Heart left ventricle (tissue), 16 donors: ENCODE measurements at places on chromosomes 16 and 17. TPM values are rescaled to one million over a fixed set of nuclear protein-coding genes. Genes with fewer than 3 reads are reported as not detected.
A peak's percentile ranks its signal among the peaks of the same experiment; 100 is the strongest.

GRCh38 chr17:48492401-48493298 lies 38.2 kb downstream of the HOXB1 start:
- H3K27me3 ChIP-seq: peaks cover 87% of the 10 kb centered on the region
- H3K27ac ChIP-seq: no peak overlapping the region
- no peaks in the 10 kb centered on the region for H3K36me3 ChIP-seq
- peak overlapping the region; percentile 37 for H3K4me3 ChIP-seq

DNA sequence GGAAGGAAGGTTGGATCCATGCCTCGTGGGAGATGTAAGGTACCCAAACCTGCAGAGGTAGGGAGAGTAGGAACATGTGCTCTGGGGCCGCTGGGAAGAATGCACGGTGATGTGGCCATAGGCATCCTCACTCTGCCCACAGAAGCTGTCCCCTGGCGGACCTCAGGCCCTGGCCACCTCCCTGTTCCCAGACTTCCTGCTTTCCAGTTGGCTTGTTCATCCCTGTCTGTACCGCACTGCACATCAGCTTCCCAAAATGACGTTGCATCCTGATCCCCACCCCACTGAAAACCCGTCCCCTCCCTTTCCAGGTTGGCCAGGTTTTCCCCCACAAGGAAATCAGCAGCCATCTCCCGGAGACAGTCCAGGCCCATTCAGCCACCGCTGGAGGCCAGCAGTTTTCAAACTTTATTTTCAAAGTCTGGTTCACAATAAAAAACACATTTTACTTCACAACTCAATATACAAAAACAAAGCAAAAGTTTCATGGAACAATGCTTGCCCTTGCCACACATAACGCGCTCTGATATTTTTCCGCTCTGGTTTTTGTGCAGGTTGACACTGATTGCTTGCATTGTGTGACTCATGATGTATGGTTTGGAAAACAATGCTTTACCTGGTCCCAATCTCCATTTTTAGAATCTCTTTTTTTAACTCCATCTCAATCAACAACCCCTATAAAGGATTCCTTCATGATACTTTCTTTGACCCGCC lies 143.0 kb downstream of the GAS7 start:
- no peaks in the 10 kb centered on the region for H3K27me3 ChIP-seq
- H3K4me3 ChIP-seq: no peak overlapping the region
- H3K4me1 ChIP-seq: peaks cover 13% of the 10 kb centered on the region
- peak overlapping the region; percentile 76 for H3K27ac ChIP-seq
- H3K36me3 ChIP-seq: no peaks in the 10 kb centered on the region

GRCh38 chr17:17577373-17577772 lies 14.1 kb downstream of the PEMT start:
- H3K27ac ChIP-seq: no peak overlapping the region
- peaks cover 10% of the 10 kb centered on the region for H3K4me1 ChIP-seq
- peaks cover 3% of the 10 kb centered on the region for H3K36me3 ChIP-seq
- no peak for DNase-seq
- H3K27me3 ChIP-seq: no peaks in the 10 kb centered on the region
- H3K4me3 ChIP-seq: no peak overlapping the region

- no peaks in the 10 kb centered on the region for H3K4me1 ChIP-seq
- no peak overlapping the region for H3K27ac ChIP-seq
- no peak for DNase-seq
- H3K27me3 ChIP-seq: no peaks in the 10 kb centered on the region
Observed at GRCh38 chr17:7004398-7005253, 7.8 kb upstream of the RNASEK start.

DNA sequence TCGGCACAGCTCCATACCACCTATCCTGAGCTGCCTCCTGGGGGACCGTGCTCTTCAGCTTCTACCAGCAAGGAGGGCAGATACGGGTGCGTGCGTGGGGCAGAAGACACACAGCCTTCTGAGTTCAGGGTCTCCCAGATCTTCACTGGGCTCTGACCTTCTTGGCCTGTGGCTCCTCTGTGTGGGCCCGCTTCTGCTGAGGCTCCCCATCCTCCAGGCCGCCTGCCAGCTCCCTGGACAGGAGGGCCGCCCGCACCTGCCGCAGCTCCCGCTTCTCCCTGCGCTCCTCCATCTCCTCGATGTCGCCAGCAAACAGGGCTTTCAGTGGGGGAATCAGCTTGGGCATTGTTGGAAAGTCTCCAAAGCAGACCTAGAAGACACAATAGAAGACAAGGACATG lies 25.2 kb downstream of the ELAC2 start:
- no peaks in the 10 kb centered on the region for H3K27me3 ChIP-seq
- no peak for DNase-seq
- H3K4me1 ChIP-seq: no peaks in the 10 kb centered on the region
- no peak overlapping the region for H3K27ac ChIP-seq

DNA sequence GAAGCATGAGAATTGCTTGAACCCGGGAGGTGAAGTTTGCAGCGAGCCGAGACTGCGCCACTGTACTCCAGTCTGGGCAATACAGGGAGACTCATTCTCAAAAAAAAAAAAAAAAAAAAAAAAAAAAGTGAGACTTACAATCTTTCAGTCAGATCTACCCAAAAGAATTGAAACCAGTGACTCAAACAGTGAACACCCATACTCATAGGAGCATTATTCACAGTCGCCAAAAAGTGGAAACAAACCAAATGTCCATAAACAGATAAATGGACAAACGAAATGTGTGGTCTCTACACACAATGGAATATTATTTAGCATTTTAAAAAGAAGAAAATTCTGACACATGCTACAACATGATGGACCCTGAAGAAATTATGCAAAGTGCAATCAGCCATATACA lies 9.1 kb upstream of the SCNN1B start:
- no peak overlapping the region for H3K4me3 ChIP-seq
- no peak overlapping the region for H3K27ac ChIP-seq
- no peak for DNase-seq
- no peaks in the 10 kb centered on the region for H3K36me3 ChIP-seq
- H3K4me1 ChIP-seq: no peaks in the 10 kb centered on the region
- no peaks in the 10 kb centered on the region for H3K27me3 ChIP-seq

DNA sequence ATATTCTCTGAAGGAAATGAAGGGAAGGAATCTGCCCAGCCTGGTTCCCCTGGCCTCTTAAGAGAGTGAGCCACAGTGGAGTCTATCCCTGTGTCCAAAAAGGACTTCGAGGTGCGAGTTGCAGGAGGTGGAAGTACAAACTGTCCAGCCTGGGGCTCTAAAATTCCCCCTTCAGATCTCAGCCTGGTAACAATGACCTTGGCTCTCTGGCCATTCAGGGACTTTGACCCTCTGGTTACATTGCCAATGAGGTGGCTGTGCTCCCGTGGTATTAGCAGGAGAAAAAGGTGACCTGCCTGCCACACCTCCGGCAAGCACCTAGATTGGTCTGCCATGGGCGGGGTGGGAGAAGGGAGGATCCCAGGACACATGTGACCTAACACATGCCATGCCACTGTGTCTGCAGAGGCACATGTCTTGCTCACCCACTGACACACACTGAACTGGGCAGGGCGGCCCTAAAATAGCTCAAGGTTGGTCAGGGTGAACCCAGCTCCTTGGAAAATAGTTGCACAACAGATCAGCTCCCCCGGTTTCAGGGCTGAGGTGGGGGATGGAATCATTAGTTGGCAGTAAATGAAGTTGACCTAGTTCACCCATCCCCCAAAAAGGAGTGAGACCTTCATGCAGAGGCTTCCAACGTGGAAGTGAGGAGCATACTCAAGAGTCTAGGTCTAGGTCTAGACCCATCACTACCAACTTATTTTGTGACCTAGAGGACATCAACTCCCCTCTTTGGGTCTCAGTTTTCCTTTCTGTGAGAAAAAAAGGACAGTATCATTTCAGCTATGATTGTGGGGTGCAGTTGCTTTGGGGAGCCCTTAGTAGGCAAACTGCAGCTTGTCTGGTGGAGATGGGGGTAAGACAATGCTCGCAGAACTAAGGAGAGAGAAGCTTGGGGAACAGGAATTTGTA lies 2.2 kb downstream of the NR1D1 start:
- H3K36me3 ChIP-seq: peaks cover 39% of the 10 kb centered on the region
- H3K4me1 ChIP-seq: peaks cover 78% of the 10 kb centered on the region
- peak; percentile 86 for DNase-seq
- H3K27ac ChIP-seq: peak overlapping the region; percentile 92
- H3K27me3 ChIP-seq: no peaks in the 10 kb centered on the region

GRCh38 chr17:78340183-78340955 lies 19.5 kb downstream of the SOCS3 start:
- H3K27ac ChIP-seq: no peak overlapping the region
- peaks cover 36% of the 10 kb centered on the region for H3K4me1 ChIP-seq
- H3K4me3 ChIP-seq: no peak overlapping the region
- H3K27me3 ChIP-seq: no peaks in the 10 kb centered on the region

DNA sequence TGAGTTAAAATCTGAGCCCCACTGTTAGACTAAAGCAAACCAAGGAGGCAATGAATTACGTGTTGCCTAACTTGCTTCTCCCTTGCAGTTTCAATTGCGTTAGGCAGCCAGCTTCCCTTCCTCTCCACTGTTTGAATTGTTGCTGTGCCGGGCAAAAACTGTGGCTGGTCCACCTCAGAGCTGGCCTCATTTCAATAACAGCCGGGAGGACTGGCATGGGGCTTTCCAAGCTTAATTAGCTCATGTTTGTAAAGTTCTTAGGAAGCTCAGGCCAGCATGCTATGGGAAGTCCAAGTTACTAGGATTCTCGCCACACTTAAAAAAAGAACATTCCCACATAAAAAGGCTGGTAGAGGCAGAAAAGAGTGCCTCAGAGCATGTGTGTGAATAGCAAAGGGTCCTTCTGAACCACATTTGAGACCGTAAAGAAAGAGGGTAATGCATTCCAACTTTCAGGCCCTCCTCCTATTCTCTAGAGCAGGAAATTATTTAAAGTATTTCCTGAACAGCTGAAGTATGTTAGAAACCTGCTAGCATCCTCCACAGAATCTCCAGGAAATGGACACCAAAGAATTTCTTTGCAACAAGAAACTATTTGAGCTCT lies 79.0 kb upstream of the SMURF2 start:
- H3K27ac ChIP-seq: peak overlapping the region; percentile 48
- H3K4me1 ChIP-seq: peaks cover 20% of the 10 kb centered on the region
- peak; percentile 36 for DNase-seq
- no peaks in the 10 kb centered on the region for H3K36me3 ChIP-seq
- no peak overlapping the region for H3K4me3 ChIP-seq

GRCh38 chr17:31492880-31493655 lies 101.6 kb downstream of the RAB11FIP4 start:
- H3K36me3 ChIP-seq: no peaks in the 10 kb centered on the region
- H3K27me3 ChIP-seq: peaks cover 3% of the 10 kb centered on the region
- no peak overlapping the region for H3K4me3 ChIP-seq
- peak overlapping the region; percentile 19 for H3K27ac ChIP-seq
- H3K4me1 ChIP-seq: no peaks in the 10 kb centered on the region

GRCh38 chr17:72640415-72641165 lies 451.9 kb downstream of the SLC39A11 start:
- no peak for DNase-seq
- no peak overlapping the region for H3K27ac ChIP-seq
- H3K4me3 ChIP-seq: no peak overlapping the region
- no peaks in the 10 kb centered on the region for H3K4me1 ChIP-seq
- peaks cover under 1% of the 10 kb centered on the region for H3K36me3 ChIP-seq

DNA sequence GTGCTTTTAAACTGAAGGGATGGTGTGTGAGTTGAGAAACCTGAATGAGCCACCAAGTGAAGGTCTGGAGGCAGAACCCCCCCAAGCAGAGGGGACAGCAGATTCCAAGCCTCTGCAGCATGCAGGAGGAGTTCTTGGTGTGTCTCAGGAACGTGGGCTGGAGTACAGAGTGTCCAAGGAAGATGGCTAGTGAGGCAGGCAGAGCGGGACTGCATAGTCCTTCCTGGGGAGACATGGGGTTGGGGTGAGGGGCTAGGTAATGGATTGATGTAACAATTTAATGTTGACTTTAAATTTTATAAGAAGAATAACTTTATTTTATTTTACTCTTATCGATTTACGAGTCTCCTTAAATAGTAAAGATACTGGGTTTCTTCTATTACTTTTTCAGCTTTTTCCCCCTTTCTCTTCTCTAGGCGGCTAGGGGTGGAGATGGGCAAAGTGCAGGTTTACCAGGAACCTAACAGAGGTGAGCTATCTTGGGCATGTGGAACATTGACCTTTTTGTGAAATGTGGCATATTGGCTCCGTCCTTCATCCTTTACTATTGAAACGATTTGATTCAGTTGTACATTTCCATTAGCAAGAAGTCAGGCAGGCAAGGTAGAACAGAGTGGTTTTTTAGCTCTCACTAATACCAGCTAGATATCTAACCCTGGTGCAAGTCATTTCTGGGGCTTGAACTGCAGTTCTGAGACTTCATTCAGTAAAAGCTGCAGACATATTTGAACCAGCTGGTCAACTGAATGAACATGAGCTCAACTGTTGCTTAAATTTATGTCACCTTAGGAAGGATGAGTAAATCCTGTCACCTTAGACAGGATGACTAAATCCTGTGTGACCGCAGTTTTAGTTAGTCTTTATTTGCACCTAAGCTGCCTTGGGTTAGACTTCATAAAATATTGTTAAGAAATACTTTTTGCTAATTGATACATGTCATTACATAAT lies 9.2 kb downstream of the PRPSAP2 start:
- no peak overlapping the region for H3K27ac ChIP-seq
- peaks cover 43% of the 10 kb centered on the region for H3K36me3 ChIP-seq
- no peaks in the 10 kb centered on the region for H3K4me1 ChIP-seq
- no peak for DNase-seq
- H3K4me3 ChIP-seq: no peak overlapping the region

DNA sequence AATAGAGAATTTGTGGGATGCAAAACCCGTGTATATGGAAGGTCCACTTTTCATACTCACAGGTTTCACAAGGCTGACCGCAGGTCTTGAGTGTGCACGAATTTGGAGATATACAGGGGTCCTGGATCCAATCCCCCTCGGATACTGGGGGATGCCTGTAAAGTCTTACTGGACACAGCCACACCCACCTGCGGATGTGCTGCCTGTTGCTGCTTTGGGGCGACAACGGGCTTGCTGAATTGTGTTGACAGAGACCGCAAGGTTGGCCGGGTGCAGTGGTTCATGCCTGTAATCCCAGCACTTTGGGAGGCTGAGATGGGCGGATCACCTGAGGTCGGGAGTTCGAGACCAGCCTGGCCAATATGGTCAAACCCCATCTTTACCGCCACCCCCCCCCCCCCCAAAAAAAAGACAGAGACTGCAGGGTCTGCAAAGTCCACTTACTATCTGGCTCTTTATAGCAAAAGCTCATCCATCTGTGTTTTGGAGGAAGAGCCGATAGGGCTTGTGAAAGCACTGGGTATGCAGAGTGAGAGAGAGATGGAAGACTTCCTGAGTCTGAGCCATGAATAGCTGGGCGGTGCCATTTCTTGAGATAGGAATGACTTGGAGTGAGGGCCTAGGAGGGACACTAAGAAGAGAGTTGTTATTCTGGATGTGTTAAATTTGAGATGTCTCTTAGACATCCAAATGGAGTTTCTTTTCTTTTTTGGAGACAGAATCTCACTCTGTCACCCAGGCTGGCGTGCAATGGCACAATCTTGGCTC lies 6.4 kb upstream of the COG1 start:
- no peak overlapping the region for H3K4me3 ChIP-seq
- no peak overlapping the region for H3K27ac ChIP-seq
- H3K36me3 ChIP-seq: no peaks in the 10 kb centered on the region
- no peak for DNase-seq
- H3K27me3 ChIP-seq: no peaks in the 10 kb centered on the region

The NTN1 gene
- 23.1 TPM for total RNA-seq

The KIF19 gene
- 0.19 TPM for total RNA-seq

The CMTR2 gene
- total RNA-seq: 10.0 TPM

The MRM3 gene
- total RNA-seq: 15.4 TPM

The ZNF174 gene
- 9.8 TPM for total RNA-seq

The RMI2 gene
- total RNA-seq: 1.1 TPM

The MAP1LC3B gene
- 90.7 TPM for total RNA-seq

The OR2C1 gene
- total RNA-seq: not detected

The SNAI3 gene
- total RNA-seq: 1.1 TPM

The TBC1D28 gene
- total RNA-seq: not detected

The ZG16 gene
- total RNA-seq: not detected

The RHBDL3 gene
- total RNA-seq: 0.21 TPM

The FA2H gene
- 0.28 TPM for total RNA-seq

The TMEM114 gene
- not detected for total RNA-seq
